Breast epithelium (tissue), 4 donors: ENCODE measurements at places on chromosomes 13 and 19.

DNA sequence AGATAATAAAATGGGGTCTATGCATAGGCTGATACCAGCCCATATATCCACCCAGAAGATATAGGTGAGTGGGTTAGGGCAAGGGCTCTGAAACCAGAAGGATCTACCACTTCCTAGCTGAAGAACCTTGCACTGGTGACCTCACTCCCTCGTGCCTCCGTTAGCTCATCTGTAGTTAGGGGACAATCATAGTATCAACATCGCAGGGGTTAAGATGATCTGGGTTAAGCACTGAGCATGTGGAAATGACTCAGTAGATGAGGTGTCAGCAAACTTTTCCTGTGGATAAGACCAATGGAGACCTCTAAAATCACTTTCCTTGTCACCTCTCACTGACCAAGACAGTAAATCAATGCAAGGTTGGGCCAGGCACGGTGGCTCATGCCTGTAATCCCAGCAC lies 30.5 kb downstream of the TNFSF14 start:
- no peak for DNase-seq

DNA sequence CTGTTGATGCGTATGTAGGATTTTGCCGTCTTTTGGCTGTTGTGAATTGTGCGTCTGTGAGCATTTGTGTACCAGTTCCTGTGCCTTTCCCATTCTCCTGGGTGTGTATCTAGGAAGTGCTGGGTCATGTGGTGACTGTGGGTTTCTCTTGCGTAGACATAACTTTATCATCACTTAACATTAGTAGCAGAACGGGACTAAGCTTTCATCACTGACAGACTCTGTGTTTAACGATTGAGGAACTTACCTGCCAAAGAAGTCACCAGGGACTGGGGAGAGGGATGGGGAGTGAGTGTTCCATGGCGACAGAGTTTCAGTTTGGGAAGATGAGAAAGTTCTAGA lies 15.0 kb downstream of the FZR1 start:
- DNase-seq: no peak

- no peak for DNase-seq
Measured at GRCh38 chr19:15974856-15975255, 26.0 kb downstream of the OR10H4 start.

GRCh38 chr13:97911311-97912138 lies 42.0 kb upstream of the IPO5 start:
- DNase-seq: no peak

- no peak for DNase-seq
Measured at GRCh38 chr19:7879836-7880235, 5.6 kb upstream of the PRR36 start.

DNA sequence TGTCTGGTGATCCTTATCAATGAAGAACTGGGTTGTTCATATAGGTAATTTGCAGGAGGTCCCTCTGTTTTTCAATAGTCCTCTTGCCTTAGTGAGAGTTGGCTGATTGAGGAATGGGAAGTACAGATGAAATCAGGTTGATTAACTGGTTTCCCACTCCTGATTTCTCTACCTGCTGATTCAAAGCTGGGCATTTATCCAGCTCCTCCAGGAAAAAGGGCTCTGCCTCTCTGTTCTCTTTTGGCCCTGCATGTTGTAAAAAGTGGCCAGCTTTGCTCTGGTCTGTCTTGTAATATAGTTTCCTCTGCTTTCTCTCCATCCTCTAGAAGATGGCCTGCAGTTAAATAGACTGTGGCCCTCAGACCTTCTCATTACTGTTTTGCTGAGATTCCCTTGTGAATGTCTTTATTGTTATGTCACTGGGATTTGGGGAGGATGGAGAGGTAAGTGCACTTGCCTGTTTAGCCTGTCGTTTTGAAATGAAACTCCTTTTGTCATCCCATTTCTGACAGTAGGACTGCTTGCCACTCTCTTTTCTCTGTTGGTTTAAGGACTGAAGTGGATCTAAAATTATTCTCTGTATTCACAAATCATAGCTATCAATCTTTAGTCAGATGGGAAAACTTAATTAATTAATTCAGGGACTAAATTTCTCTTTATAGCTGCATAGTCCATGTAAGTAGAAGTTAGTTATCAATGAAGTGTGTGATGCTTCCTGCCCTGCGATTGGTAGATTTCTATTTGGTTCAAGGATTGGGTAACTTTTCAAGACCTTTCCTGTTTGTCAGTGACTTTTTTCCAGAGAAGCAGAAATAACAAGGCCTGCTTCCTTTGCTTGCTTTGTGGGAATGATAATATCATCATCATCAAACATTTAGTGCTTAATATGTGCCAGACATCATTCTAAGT lies 28.5 kb downstream of the GARRE1 start:
- no peak for DNase-seq

DNA sequence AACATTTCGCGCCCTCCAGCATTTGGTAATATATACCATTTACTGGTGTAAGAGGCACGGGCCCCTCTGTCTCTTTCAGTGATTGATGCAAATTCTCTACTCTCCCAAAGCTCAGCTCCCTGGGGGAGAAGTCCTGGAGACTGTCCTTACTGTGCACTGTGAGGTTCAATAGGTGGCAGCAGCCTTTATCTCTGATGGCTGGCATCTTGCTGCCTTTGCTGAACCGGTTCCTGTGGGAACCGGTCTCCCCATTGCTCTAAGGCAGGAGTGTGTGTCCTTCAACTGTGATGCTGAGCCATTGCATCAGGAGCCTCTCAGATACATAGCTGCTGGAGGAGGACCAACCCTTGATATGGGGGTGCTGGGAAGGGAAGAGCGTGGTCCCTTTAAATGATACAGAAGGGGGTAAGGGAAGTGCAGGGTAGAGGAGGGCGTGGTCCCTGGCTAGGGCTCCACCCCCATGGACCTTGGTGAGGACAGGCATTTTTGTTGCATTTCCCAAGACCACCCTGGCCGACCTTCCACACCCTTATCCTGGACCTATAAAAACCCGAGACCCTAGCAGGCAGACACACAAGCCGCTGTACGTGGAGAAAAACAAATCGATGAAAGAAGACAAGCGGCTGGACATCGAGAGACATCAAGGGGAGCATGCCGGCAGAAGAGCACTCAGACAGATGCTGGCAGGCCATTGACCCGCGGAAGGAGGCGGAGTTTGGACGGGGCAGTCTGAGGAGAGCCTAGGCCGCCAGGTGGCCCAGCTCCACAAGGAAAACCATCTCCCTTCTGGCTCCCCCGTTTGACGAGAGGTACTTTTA lies 41.1 kb upstream of the GTF3A start:
- DNase-seq: no peak

GRCh38 chr13:98141091-98141490 lies 1.8 kb upstream of the FARP1 start:
- no peak for DNase-seq

- DNase-seq: no peak
Measured at GRCh38 chr19:48295458-48295857, 25.6 kb downstream of the ZNF114 start.

- DNase-seq: no peak
Measured at GRCh38 chr13:27226991-27227390, 24.4 kb upstream of the RPL21 start.

GRCh38 chr13:108690726-108691125 lies 61.3 kb downstream of the MYO16 start:
- no peak for DNase-seq

DNA sequence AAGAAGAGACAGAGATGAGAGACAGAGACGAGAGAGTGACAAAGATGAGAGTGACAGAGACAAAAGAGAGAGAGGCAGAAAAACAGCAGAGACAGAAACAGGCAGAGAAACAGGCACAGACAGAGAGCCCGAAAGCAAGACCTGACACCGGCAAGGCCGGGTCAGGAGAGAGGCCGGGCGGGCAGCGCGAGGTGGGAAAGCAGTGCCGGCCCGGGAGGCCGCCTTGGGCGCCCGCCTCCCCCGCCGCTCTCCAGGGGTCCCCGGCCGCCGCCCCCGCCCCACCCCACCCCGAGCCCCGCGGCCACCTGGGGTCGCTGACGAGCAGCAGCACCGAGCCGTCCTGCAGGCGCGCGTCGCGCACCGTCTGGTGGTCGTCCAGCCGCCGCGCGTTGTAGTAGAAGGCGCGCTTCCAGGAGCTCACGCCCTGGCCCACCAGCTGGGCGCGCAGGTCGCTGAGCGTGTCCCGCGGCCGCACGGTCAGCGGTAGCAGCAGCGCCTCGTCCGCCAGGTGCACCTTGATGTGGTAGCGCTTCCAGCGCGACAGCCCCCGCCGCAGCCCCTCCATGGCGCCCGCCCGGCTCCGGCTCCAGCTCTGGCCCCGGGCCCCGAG lies at the start of gene TINCR:
Gene TINCR, minus strand, starts transcription at position 594 of the 610 bp plus-strand sequence.
- no peak for DNase-seq

DNA sequence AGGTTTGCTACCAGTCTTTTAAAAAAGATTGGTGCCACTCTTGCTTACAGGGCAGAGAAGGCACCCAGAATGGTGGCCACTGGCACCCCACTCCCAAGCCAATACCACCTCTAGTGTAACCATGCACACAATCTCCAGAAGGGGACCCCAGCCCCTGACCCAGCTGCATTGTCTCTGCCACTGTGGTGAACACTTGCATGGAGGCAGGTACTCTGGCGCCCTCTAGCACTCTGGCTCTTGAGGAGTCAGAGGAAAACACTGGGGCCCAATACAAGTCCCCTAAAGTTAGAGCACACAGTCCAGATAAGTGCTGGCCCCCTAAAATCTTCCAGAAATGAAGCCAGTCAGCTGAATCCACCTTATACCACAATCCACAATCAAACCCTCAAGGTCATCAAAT lies 6.0 kb downstream of the ERVV-1 start:
- DNase-seq: no peak

DNA sequence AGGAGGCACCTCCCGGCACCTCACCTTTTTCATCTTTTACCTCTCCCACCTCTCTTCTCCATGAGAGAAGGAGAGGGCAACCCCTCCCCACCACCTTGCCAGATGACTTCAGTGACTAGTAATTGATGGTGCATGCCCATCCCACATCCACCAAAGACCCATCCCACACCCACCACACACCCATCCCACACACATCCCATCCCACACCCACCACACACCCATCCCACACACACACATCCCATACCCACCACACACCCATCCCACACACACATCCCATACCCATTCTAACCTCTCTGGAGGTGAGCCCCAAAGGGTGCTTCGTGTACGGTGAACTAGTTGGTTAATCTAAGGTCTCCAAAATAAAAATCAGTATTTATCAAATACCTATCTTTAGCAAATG lies 44.7 kb downstream of the STK24 start:
- DNase-seq: no peak

GRCh38 chr13:26308250-26308649 lies 54.3 kb downstream of the CDK8 start:
- no peak for DNase-seq

DNA sequence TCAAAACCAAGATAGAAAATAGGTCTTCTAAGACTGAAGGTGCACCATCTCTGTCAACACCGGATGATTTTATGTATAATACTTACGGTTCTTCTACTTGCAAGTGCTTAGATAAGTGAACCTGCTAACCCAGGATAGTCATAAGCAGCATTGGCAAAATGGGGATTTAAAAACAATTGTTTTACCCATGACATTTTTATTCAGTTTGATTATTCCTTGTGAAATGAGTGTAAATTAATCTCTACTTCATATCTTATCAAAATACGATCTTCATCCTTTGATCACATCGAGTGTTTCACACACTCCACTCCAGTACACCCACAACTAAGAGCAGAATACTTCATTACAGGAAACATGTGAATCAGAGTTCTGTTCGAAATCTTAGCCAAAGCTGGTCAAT lies 23.0 kb upstream of the MTRF1 start:
- DNase-seq: no peak

- no peak for DNase-seq
Measured at GRCh38 chr19:31330761-31331160, 18.5 kb downstream of the TSHZ3 start.

- no peak for DNase-seq
Measured at GRCh38 chr13:41500511-41500910, 43.2 kb downstream of the RGCC start.

GRCh38 chr19:38020311-38020710 lies 113.3 kb downstream of the SIPA1L3 start:
- no peak for DNase-seq

- DNase-seq: no peak
Measured at GRCh38 chr13:74708629-74709028, 574.4 kb upstream of the KLF12 start.

DNA sequence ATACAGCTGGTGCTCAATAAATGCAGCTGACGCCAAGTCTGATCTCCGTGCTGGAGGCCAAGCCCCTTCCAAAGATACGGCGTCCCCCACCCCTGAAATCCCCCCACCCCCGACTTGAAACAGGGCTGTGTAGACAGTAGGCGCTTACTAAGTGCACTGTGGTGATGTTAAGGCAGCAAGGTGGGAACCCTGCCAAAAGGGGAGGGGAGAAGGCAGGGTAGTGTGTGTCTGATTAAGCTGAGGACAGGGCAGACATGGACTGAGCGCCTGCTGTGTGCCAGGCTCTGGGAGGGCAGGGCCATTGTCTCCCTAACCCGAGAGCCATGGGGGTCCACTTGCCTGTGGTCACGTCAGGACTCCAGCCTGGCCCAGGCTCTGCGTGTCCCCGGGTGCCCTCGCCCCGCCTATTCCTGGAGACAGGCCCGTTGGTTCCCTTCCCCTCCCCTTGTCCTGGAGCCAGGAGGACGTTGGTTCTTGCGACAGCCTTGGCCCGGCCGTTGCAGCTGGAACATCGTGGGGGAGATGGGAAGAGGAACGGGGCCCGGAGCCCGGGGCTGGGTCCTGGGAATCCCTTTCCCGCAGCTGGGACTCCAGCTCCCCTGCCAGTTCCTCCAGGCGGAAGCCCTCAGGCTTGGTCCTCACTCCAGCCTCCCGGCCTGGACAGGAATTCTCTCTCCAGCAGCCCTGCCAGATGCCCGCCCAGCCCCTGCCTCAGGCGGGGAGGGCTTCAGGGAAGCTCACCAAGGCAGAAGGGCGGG lies 1.7 kb upstream of the ELANE start:
- peak; percentile 84 for DNase-seq
